ENCODE measurements at places on chromosomes 5 and 9.

DNA sequence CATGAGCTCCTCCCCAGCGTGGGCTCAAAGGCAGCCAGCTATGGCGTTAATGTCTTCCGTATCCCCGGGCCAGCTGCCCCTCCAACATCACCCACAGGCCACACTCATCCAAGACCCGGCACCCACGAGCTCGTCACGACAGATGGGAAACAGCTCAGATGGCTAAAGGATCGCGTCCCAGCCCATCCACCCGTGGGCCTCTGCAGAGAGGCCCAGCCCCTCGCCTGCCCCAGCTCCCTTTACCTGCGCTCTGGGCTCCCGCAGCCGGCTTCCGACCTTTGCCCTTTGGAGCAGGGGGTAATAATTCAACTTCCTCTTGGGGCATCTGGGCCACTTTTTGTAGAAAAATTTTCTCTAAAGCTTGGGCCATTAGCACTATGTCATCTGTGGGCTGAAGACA, 16.5 kb downstream of the BRD3 start:
- DNase-seq, result no peak

- DNase-seq, result no peak
Observed at GRCh38 chr5:132821791-132822190, 8.7 kb downstream of the SHROOM1 start.

DNA sequence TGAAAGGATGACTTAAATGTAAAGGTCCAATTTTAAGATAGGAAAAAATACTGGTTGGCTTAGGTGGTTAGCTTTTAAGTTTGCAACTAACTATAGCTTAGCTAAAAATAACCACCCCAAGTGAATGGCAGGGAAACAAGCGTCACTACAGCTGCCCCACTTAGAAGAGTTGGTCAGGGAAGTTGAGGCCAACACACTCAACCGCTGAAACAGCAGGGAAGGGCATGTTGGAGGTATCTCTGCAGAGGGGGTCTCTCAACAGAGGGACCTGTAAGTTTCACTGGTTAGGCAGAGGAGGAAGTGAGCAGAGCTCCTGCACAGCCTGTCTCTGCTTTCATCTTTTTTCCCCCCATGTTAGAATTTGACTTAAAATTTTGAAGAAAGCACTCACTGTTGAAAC, 75.3 kb downstream of the LHFPL2 start:
- DNase-seq, result no peak

GRCh38 chr5:115209279-115209678, 39.6 kb upstream of the TRIM36 start:
- DNase-seq, result no peak

- DNase-seq, result peak; percentile 15
Observed at GRCh38 chr5:77437194-77437593, 54.9 kb downstream of the WDR41 start.

GRCh38 chr9:117075636-117076035, 339.2 kb downstream of the ASTN2 start:
- DNase-seq, result no peak

DNA sequence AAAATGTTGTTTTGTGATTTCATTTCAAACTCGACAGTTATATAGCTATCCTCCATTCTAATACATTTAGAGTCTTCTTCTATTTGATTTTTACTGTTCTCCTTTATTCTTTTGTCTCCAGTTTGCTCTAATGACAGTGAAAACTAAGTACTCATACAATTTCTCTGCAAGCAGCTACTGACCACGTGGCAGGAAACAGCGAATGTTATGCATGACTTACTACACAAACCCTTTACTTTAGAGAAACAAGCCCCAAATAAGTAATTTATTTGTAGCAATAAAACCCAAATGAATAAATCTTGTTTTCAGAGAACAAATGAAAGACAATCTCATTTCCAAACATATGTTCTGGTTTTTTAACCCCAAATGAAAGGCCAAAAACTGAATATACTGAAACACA, 41.9 kb downstream of the CDH6 start:
- DNase-seq, result no peak

GRCh38 chr9:92638621-92639101, 31.3 kb downstream of the IPPK start:
- no peak for DNase-seq

GRCh38 chr5:159021136-159021900, 78.4 kb downstream of the EBF1 start:
- DNase-seq, result no peak

- no peak for DNase-seq
Observed at GRCh38 chr5:109173036-109173794, 236.6 kb downstream of the PJA2 start.

DNA sequence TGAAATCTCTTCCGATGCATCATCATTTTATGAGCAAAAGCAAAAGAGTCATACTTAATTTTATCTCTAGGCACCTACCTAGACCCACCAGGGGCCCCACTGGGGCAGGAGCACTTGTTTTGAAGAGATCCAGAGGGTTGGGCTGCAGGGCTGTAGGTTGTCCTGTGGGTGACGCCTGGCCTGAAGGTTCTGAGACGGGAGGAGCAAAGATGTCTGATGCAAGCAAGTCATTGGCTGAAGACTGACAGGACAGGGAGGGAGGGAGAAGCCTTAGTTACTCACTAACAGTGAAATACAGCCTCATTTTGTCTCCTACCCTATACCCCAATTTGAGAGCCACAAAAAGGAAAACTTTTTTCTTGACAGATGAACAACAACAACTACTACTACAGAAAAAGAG, 17.1 kb upstream of the C9 start:
- DNase-seq, result no peak

- no peak for DNase-seq
Observed at GRCh38 chr5:10248378-10249260, 1.1 kb downstream of the ATPSCKMT start.

DNA sequence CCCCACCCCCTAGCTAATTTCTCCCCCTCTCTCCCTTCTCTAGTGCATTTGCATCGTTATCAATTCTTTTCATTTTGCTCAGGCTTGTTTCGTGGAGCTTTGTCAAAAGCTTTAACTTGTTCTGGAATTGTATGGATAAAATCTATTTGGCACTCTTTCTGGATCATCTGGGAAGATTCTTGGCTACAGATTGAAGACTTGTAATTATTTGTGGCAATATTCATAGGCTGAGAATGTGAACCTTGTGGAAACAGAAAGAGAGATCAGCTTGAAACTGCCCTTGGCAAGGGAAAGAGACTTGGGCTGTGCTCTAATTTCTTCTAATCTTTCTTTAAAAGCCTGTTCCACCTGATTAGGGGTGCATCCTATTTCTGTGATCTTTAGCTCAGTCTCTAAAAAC, 340.6 kb upstream of the DAB2 start:
- no peak for DNase-seq

GRCh38 chr5:76710991-76711390, 4.9 kb upstream of the F2R start:
- DNase-seq, result no peak

DNA sequence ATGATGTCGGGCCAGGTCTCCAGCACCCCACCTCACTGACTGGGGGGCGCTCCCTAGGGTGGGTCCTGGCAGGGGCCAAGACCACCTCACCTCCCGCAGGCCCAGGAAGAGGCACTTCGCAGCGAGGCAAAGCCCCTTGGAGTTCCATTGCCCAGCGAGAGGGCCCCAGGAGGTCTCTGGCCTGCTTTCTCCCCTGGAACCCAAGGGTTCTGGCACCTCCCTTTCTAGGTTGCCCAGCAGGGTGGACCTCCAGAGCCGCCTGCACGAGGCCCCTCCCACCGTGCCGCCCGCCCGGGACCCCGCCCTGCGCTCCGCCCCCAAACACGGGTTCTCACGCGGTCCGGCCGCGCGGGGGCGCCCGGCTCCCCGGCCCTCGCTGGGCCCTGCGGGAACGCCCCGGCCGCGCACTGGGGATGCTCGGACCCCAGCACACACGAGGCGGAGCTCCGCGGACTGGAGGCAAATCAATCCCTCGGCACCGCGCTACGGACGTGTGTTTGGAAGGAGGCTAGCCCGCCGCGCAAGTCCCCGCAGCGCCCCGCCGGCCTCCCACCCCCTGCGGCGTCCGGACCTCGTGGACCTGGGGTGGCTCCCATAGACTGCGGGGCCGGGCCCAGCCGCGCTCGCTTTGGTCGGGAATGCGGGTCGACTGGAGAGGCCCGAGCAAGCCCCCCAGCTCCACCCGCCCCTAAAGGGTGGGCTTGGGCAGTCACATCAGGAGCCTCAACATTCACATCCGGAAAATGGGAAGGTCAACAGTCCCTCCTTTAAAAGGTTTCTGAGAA, 99.5 kb upstream of the LMX1B start:
- peak; percentile 13 for DNase-seq

GRCh38 chr9:69831611-69832010, 11.0 kb downstream of the CFAP95 start:
- no peak for DNase-seq

GRCh38 chr9:31140316-31140715, 1244.1 kb upstream of the ACO1 start:
- peak; percentile 19 for DNase-seq

- DNase-seq, result no peak
Observed at GRCh38 chr9:18548456-18548855, 74.5 kb downstream of the ADAMTSL1 start.

DNA sequence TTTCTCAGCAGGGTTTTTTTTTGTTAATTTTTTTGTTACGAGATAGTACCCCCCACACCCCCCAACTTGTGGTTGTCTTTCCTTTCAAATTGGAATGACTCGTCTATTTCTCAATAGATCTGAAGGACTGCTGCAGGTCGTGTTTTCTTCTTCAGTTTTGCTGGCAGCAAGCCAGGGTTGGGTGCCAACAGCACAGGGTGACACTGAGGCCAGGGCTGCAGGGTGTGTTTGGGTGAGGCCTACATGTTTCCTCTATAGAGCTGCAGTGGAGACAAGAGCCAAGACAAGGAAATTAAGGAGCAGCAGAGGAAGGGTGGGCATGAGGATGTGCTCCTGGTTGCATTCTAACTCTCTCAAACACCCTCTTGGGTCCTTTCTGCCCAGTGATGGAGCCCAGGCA, 52.2 kb downstream of the NXNL2 start:
- DNase-seq, result no peak

DNA sequence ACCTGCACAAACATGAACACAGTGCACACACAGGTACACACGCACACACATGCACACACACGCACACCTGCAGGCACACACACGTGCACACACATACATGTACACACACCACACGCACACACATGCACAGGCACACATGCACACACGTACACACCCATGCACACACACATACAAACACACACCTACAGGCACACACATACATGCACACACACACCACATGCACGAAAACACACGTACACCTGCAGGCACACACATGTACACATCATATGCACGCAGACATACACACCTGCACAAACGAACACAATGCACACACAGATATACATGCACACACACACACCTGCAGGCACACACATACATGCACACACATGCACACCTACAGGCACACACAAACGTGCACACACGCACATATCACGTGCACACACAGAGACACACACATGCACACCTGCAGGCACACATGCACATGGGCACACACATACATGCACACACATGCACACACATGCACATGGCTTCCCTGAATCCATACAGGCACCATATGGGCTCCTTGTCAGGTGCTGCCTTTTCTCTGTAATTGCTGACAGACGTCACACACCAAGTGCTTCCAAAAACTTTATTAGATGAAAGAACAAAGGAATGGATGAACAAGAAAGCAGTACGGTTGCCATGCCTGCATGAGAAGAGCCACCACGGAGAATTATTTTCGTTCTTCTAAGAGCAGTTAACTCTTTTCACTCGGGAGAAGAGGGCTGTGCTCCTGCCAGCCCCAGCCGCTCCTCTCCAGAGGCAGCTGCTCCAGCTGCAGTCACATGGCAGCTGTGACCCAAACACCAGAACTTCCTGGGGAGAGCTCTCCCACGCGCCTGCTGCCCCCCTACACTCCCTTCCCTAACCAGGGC, 57.2 kb downstream of the EXD3 start:
- DNase-seq, result no peak

DNA sequence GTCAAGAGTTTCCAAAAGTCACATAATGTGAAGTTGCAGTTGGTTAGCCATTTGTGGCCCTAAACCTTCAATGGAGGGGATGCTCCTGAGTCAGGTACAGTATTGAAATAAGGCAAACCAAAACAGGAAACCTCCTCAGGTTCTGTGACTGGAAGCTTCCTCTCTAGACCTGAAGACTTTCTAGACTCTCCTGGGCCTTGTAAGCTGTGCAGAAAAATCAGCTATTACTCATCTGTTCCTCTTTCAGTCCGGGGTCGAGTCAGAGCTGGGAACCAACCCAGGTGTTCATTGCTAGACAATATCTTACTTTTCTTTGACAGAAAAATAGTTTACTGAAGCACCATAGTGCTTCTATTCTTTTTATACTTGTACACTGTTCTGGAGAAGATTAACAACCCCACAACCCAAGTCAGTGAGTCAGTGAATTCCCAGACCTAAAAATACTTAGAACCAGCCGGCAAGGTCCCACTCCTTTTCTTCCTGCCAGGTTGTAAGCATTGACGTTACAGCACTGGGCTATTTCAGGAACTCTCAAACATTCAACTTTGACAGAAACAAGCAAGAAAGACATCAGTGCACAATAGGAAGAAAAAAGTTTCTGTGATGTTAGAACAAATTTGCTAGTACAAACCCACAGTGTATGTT, 47.3 kb downstream of the FSTL4 start:
- DNase-seq, result no peak

GRCh38 chr5:126483156-126483555, 59.9 kb downstream of the GRAMD2B start:
- no peak for DNase-seq

DNA sequence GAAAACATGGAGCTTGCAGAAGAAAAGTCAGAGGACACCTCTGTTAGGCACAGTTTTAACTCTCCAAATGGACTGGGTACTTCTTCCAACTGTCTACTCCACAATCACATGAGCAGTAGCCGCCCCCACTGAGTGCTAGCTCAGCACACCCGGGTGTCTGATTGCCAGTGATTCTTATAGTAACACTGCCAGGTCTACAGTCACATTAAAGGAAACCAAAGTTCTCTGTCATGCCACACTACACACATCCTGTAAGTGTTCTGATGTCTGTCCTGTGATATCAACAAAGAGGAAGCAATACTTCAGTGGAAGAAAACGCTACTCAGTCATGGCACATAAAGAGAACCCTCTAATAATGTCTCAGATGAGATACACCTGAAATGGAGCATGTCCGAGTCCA, at the start of gene HAVCR2:
TSS of gene HAVCR2 (minus strand) at position 69 of the 400 bp plus-strand sequence. CDS start at position 8, 61 bp downstream.
- DNase-seq, result no peak

DNA sequence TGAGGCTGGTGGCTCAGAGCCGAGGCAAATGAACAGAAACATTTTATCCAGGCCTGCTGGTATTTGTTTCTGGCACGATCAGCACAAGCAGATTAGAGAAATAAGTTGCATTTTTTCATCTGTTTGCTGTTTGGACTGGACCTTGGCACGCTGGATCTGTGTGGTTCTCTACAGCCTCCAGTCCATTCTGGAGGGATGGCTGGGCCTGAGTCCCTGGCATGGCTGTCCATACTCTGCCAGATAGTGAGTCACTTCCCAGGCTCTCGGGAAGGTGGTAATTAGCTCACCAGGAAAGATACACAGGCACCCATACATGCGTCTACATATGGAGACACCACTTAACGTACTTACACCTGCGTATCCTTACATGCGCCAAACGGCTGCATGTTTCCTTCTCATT, 78.6 kb downstream of the SPRY4 start:
- DNase-seq, result no peak

- no peak for DNase-seq
Observed at GRCh38 chr5:171534043-171534895, 114.8 kb downstream of the FGF18 start.

Measured in NCI-H748 treated with DMSO at 0.1 percent for 48 hours (cell line).